ENCODE measurements at places on chromosomes 4 and X.

GRCh38 chr4:139522457-139522856 lies 33.6 kb downstream of the SETD7 start:
- DNase-seq = no peak

DNA sequence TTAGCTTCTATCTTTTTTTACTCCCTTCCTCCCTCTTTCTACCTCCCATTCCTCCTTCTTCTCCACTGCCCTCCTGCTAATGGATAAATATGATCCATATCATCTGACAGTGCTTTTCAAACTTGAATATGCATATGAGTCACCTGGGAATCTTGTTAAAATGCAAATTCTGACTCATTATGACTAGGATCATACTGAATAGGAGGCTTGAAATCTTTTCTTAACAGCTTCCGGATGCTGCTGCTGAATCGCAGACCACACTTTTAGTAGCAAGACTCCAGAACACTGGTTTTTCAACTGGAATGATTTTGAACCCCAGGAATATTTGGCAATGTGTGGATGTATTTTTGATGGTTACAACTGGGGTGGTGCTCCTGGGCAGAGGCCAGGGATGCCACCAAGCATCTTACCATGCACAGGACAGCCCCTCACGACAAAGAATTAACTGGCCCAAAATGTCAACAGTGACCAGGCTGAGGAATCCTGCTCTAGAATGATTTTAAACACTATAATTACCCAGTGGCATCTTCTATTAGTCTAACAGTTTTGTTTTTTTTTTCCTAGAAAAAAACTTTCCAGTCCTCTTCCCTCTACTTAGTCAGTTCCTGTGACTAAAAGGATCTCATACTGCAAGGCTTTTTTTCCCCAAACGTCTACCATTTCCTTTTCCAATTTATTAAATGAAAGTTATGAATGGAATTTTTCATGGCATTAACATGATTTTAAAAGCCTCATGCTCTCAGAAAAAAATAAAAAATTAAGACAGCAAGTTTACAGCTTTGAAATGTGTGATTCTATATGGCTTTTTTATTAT lies 10.6 kb upstream of the PYURF start:
- no peak for DNase-seq

GRCh38 chrX:11533199-11533651 lies 132.5 kb downstream of the ARHGAP6 start:
- DNase-seq = peak; percentile 27

DNA sequence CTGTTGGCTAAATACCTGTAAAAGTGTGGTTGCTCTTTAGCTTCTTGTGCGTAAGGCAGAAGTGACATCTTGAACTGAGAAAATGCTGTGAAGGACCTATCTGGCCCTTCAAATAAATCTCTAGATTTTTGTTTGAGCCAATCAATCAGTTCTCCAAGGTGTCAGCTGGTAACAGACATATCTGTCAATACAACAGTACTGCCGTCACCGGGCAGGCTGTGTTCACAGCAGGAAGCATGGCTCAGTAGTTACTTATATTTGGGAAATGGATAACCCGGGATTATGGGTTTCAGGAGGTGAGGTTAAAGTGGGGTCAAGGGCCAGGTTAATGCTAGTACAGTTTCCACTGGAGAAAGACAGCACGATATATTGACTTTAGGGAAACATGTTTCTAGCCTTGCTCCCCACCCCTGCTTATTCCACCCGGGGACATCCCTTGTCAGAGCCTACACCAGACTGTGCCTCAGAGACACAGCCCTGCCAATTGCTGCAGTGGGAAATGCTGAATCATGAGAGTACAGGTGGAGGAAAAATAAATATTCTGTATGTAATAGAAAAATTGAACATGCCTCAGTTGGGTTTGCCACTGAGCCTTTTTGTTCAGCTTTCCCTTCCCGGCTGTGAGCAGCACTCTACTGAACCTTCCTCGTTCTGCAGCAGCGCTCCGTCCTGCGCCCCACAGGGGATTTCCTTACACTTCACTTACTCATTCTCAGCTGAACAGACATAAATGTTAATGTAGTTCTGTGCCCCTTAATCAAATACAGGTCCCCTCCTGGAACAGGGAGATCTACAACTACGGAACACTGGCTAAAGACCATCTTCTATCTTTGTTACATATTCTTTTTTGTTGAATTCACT lies 121.1 kb downstream of the MGST2 start:
- DNase-seq = no peak

DNA sequence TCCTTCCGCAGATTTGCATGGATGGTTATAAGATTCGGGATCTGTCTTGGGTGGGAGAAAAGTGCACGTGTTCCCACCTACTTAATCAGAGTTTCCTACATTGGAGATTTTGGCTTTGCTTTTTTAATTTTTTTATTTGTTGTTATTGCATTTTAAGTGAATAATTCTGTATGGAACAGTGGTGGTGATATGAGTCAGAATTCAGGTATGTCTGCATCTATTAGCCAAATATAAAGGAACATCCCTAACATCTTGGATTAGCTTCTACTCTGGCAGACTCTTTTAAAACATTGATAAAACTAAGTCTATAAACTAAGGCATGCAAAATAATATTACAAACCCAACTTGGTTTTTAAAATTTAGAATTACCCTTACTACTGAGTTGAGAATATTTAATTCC lies 659.8 kb upstream of the EPHA5 start:
- DNase-seq = no peak

GRCh38 chr4:10460313-10461047 lies 3.3 kb upstream of the ZNF518B start:
- no peak for DNase-seq

- DNase-seq = no peak
Observed at GRCh38 chr4:15233264-15233597, 194.6 kb upstream of the C1QTNF7 start.

- DNase-seq = no peak
Observed at GRCh38 chrX:21932292-21933002, 8.1 kb upstream of the SMS start.

GRCh38 chr4:15254236-15254880 lies 173.5 kb upstream of the C1QTNF7 start:
- no peak for DNase-seq

DNA sequence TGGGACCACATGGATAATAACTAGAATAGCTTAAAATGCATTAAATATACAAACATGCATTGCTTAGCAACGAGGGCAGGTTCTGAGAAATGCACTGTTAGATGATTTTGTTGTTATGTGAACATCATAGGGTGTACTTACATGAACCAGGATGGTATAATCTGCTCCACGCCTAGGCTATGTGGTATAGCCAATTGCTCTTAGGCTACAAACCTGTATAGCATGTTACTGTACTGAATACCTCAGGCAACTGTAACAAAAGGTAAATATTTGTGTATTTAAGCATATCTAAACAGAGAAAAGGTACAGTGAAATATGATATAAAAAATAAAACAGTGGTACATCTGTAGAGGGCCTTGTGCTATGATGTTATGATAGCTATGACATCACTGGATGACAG lies 169.2 kb upstream of the IL15 start:
- DNase-seq = no peak

DNA sequence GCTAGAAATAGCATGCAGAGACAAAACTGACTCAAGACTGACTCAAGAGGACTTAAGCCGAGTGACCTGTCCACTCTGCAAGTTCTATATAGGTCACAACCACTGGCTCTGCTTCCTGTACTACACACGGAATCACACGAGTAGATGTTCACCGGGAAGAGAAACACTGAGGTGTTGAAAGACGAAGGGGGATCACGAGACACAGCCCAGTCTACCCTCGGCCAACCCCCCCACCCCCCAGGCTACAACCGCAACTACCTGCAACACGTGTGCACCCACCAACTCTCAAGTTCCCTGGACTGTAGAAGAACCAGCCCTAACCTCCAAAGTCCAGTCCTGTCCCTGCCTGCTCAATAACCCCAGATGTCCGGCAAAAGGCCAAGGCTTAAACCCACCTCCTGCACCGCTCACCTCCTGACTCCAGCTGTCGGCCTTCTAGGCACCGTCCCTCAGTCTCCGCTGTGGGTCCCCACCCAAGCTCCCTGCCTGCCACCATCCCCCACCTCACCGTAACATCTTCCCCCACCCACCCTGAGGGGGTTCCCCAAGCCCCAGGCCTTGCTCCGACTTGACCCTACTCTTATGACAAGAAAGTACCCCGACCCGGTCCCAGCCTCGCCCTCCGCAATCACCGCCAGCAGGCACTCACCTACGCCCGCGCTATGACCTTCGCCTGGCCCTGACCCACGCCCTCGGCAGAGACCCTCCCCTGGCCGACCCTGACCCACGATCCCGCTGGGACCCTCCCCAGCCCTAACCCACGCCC lies 739 bp downstream of the GAK start:
- no peak for DNase-seq

GRCh38 chr4:26899991-26900390 lies 39.4 kb downstream of the STIM2 start:
- no peak for DNase-seq

DNA sequence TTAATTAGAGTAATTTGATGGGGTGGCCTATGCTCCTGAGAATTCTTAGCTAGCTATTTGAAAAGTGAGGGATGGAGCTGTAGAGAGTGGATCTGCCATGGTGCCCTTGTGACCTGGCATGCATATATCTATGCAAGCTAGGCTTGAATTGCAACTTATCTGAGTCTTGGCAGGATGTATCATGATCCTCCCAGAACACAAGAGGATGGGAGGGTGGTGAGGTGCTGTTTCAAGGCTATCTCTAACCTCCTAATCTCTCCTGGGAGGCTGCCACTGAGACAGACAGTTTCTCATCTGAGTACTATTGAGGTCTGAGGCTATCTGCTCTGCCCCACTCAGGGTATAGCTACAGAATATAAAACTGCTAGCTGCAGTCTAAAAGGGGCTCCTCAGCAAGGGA lies 56.6 kb downstream of the BRCC3 start:
- DNase-seq = no peak

DNA sequence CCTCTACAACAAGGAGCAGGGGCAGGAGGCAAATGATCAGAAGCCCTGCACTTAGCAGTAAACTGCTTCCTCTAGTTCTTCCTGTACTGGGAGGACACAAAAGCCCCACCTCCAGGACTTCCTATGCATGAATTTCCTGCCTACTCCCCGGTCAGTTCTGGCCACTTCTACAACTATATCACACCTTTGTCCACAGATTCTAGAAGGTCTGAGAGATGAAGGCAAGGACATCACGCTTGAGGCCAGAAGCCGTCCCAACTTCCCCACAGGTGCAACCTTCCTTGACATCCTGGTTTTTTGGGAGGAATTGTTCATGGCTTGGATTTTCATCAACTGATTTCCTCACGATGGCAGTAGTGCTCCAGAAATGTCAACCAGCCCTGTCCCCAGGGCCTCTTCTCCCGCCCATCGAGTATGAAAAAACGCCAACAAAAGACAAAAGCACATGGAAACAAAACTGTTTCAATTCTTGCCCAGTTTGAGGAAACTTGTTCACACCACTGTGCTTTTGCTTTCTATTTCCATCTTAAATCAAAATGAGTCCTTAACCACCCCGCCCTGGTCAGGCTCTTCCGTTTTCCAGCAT lies 206.5 kb upstream of the STK26 start:
- DNase-seq = no peak

GRCh38 chr4:32268863-32269262 lies 1548.7 kb downstream of the PCDH7 start:
- DNase-seq = no peak

GRCh38 chrX:100409610-100410590 lies at the start of gene PCDH19:
Gene PCDH19, minus strand, starts transcription at chrX:100410273. Its CDS starts 1,676 bp downstream, at chrX:100408597.
- no peak for DNase-seq
